Transverse colon (tissue), 4 donors: ENCODE measurements at places on chromosomes 3 and 15. TPM values are rescaled to one million over a fixed set of nuclear protein-coding genes. Genes with fewer than 3 reads are reported as not detected.
A peak's percentile ranks its signal among the peaks of the same experiment; 100 is the strongest.

The LCTL gene
- total RNA-seq, result not detected

The ANKRD63 gene
- not detected for total RNA-seq

The SYNM gene
- 98.4 TPM for total RNA-seq

The KNG1 gene
- 2.0 TPM for total RNA-seq

GRCh38 chr3:114758831-114759699 lies 388.0 kb downstream of the ZBTB20 start:
- H3K27ac ChIP-seq, result peak overlapping the region; percentile 31
- DNase-seq, result no peak
- H3K27me3 ChIP-seq, result no peaks in the 10 kb centered on the region
- no peaks in the 10 kb centered on the region for H3K36me3 ChIP-seq

DNA sequence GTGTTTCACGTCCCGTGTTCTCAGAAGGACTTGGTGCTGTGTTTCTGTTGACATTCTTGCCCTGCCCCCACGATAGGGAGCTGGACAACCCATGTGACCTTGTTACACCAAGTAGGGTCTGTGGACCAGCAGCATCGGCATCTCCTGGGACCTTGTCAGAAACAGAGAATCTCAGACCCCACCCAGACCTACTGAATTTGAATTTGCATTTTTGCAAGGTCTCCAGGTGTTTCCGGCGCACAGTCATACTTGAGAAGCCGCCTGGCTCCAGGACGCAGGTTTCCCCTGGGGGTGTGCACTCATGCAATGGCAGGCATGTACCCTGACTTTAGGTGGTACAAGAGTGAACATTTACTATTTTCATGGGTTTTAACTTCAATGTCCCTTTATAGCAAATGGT lies 117.9 kb downstream of the TLE3 start:
- no peak overlapping the region for H3K27ac ChIP-seq
- no peaks in the 10 kb centered on the region for H3K36me3 ChIP-seq
- H3K4me1 ChIP-seq, result no peaks in the 10 kb centered on the region
- peak; percentile 74 for DNase-seq

DNA sequence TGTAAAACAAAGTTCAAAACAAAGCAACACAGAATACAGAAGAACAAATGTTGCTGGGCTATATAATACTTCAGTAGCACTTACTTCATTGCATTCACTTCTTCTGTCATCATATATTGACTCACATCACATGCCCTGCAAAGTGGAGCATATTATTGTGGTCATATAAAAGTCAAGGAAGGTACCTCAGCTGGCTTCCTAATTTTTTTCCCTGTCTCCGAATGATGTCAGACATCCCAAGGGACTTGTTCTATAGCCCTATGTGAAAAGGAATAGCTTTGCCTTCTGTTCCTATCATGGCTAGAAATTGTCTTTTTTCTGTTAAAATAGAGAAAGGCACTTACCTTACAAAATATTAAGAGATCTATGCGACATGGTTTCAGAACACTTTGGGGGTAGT lies 109.4 kb downstream of the LRTM1 start:
- H3K36me3 ChIP-seq, result no peaks in the 10 kb centered on the region
- peaks cover 3% of the 10 kb centered on the region for H3K4me1 ChIP-seq
- DNase-seq, result no peak
- H3K27me3 ChIP-seq, result no peaks in the 10 kb centered on the region
- no peak overlapping the region for H3K4me3 ChIP-seq
- no peak overlapping the region for H3K27ac ChIP-seq

DNA sequence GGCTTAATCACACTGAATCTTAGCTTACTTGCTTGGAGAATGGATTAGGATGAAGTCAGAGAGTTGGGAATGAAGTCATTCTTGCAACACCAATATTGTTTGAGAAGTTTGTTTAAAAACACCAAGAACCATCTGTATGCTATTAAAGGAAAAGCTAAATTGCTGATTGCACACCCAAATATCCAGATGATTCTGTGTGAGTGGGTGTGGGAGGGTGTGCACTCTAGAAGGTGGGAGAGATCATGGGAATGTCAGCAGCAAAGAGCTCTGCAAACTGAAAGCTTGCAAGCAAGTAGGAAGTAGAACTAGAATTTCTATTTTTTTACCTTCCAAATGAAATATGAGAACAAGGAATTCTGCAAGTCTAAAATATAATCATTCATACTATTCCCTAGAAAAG lies 364.9 kb downstream of the NR2F2 start:
- DNase-seq, result no peak
- H3K36me3 ChIP-seq, result no peaks in the 10 kb centered on the region
- H3K4me1 ChIP-seq, result peaks cover 8% of the 10 kb centered on the region
- no peaks in the 10 kb centered on the region for H3K27me3 ChIP-seq
- no peak overlapping the region for H3K4me3 ChIP-seq

- H3K36me3 ChIP-seq, result peaks cover 23% of the 10 kb centered on the region
- no peak overlapping the region for H3K4me3 ChIP-seq
- H3K27ac ChIP-seq, result peak overlapping the region; percentile 76
- H3K27me3 ChIP-seq, result no peaks in the 10 kb centered on the region
- H3K4me1 ChIP-seq, result peaks cover 23% of the 10 kb centered on the region
Measured at GRCh38 chr15:101641129-101641764, 10.9 kb downstream of the TM2D3 start.

DNA sequence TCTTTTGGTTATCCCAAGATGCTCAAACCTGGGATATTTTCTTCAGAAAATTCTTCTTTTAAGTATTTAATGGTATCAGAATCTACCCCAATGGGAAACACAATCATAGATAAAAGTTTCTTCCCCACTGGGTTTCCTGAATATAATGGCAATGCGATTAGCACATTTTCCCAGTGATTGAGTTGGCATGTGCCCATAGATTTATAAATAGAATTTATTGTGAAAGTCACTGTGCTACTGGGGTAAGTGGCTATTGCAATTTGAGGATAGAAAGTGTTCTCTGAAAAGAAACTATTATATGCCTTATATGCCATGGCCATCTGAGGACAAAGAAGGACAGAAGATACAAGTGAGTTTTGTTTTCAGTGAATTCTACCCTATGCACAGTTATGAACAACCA lies 99.0 kb upstream of the RBMS3 start:
- no peak for DNase-seq
- H3K4me3 ChIP-seq, result no peak overlapping the region
- H3K27ac ChIP-seq, result no peak overlapping the region
- no peaks in the 10 kb centered on the region for H3K4me1 ChIP-seq

DNA sequence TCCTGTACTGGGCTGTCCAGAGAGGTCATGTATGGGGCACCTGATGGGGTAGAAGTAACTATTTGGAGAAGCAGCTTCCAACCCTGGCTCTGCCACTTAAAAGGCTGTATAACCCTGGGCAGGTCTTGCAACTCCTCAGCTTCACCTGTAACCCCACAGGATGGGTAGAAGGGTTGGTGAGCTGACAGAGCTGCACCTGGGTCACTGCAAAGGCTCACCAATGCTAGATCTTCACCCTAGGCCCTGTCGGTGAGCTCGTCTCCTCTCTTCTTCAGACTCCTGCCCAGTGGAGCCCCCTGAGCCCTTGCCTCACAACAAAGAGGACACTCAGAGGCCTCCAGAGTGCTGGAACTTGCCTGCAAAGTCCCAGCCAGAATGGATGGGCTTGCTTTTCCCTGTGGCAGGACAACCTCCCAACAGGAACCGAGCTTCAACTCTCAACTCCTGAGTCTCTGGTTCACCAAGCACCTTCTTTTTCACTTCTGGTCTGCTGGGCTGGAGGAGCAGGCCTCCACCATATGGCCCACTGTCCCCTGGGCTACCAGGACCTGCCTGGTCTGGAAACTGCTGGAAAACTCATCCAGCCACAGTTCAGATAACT lies 45.9 kb downstream of the XXYLT1 start:
- no peaks in the 10 kb centered on the region for H3K27me3 ChIP-seq
- H3K4me1 ChIP-seq, result no peaks in the 10 kb centered on the region
- peak overlapping the region; percentile 70 for H3K27ac ChIP-seq
- DNase-seq, result no peak
- H3K36me3 ChIP-seq, result no peaks in the 10 kb centered on the region

GRCh38 chr3:178588628-178589027 lies 52.4 kb downstream of the KCNMB2 start:
- no peaks in the 10 kb centered on the region for H3K27me3 ChIP-seq
- no peaks in the 10 kb centered on the region for H3K36me3 ChIP-seq
- H3K27ac ChIP-seq, result no peak overlapping the region
- H3K4me1 ChIP-seq, result no peaks in the 10 kb centered on the region
- no peak overlapping the region for H3K4me3 ChIP-seq

- DNase-seq, result no peak
- peaks cover 15% of the 10 kb centered on the region for H3K4me1 ChIP-seq
- H3K36me3 ChIP-seq, result no peaks in the 10 kb centered on the region
- H3K4me3 ChIP-seq, result no peak overlapping the region
- H3K27ac ChIP-seq, result no peak overlapping the region
- H3K27me3 ChIP-seq, result no peaks in the 10 kb centered on the region
Measured at GRCh38 chr3:188649521-188649920, 495.6 kb downstream of the LPP start.

- no peaks in the 10 kb centered on the region for H3K36me3 ChIP-seq
- no peaks in the 10 kb centered on the region for H3K27me3 ChIP-seq
- no peaks in the 10 kb centered on the region for H3K4me1 ChIP-seq
- DNase-seq, result no peak
Measured at GRCh38 chr3:149858911-149859310, 45.9 kb downstream of the RNF13 start.

DNA sequence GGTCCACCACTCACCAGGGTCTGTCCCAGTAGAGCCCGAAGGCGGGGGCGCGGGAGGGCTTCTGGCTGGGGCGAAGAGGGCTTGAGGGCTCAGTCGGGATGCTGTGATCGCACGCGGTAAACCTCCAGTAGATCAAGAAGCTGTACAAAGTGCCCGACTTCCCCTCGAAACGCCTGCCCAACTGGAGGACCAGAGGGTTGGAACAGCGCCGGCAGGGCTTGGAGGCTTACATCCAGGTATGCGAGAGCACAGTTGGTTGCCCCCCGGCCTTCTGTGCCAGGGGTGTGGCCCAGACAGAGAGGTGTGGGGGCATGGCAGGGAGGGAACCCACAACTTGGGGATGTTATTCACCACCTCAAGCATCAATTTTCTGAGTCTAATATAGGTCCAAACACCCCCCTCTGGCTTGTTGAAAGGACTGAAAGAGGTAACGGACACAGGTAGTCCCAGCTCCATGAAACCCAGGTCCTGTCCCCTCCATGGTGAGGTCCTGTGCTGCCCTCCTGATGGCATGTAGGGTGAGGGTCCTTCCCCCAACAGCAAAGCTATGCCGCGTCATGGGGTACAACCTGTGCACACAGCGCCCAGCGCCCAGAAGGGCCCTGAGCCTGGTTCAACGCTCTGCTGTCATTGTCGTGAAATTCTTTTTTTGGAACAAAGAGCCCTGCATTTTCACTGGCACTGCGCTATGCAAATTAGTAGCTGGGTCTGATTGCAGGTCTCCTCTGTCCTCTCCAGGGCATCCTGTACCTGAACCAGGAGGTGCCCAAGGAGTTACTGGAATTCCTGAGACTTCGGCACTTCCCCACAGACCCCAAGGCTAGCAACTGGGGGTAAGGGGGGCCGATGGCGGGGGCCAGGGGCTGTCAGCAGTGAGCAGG lies 1.2 kb downstream of the SNX22 start:
- no peak overlapping the region for H3K27ac ChIP-seq
- peaks cover 21% of the 10 kb centered on the region for H3K4me1 ChIP-seq

DNA sequence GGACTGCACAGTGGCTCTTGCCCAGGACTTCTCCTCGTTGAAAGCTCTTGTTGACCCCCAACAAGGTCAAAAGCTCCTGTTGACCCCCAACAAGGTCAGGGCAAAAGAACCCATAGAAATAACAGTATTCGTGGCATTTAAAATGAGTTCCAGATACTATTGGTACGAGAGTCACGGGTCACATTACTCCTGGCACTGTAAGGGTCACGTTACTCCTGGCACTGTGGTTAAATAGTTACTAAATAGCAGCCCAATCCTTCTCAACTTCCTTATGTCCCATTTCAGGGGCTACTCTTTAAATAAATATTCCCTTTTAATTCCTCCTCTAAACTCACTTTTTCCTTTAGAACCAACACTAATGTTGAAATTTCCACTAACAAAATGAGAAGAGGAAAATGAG lies 18.2 kb upstream of the ADCY5 start:
- DNase-seq, result no peak
- no peak overlapping the region for H3K27ac ChIP-seq
- no peaks in the 10 kb centered on the region for H3K36me3 ChIP-seq
- H3K4me1 ChIP-seq, result no peaks in the 10 kb centered on the region
- no peaks in the 10 kb centered on the region for H3K27me3 ChIP-seq

GRCh38 chr15:76711351-76711827 lies 193.8 kb downstream of the SCAPER start:
- H3K27ac ChIP-seq, result no peak overlapping the region
- no peak for DNase-seq
- H3K27me3 ChIP-seq, result no peaks in the 10 kb centered on the region
- H3K4me3 ChIP-seq, result no peak overlapping the region
- H3K36me3 ChIP-seq, result no peaks in the 10 kb centered on the region

DNA sequence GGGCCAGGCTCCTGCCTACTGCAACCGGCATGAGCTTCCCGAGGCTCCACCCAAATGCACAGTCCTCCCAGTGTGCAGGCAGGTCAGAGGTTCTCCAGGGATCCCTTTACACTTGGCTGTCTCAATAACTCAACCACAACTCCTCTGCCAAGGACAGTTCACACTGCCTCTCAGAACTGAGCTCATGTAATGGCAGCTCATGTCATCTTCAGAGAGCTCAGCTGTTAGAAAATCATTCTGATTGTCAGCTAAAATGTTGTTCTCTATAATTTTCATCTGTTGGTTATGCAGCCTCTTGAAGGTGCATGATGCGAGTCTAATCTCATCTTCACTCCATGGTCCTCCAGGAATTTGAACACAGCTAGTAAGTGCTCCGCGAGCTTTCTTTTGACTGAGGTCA lies 76.7 kb downstream of the SST start:
- H3K4me1 ChIP-seq, result no peaks in the 10 kb centered on the region
- no peak for DNase-seq
- peaks cover 2% of the 10 kb centered on the region for H3K27me3 ChIP-seq
- H3K36me3 ChIP-seq, result no peaks in the 10 kb centered on the region
- H3K27ac ChIP-seq, result no peak overlapping the region
- no peak overlapping the region for H3K4me3 ChIP-seq

GRCh38 chr3:8981296-8981695 lies 18.0 kb upstream of the RAD18 start:
- peaks cover 10% of the 10 kb centered on the region for H3K4me1 ChIP-seq
- DNase-seq, result no peak
- no peak overlapping the region for H3K27ac ChIP-seq
- H3K36me3 ChIP-seq, result no peaks in the 10 kb centered on the region

- no peak overlapping the region for H3K27ac ChIP-seq
- H3K27me3 ChIP-seq, result no peaks in the 10 kb centered on the region
- H3K4me3 ChIP-seq, result no peak overlapping the region
- peaks cover 22% of the 10 kb centered on the region for H3K4me1 ChIP-seq
Measured at GRCh38 chr15:73575636-73576247, 57.4 kb downstream of the NPTN start.

DNA sequence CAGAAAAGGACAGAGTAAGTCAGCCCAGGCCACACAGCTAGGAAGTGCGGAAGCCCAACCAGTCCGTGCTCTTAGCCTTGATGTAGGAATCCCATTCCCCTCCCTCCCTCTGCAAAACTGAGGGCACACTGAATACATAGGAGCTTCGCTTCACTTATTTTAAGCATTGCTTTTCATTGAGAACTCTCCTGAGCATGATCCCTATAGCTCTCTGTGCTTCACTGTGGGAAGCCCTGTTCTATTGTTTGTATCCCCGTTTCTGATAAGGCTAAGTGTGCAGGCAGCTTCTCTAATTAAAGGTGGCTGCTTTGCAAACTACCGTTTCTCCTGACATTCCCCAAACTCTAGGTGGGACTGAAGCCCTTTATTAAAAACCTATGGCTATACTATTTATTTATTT lies 29.9 kb downstream of the IL5RA start:
- DNase-seq, result no peak
- H3K4me3 ChIP-seq, result no peak overlapping the region
- H3K4me1 ChIP-seq, result no peaks in the 10 kb centered on the region
- no peaks in the 10 kb centered on the region for H3K36me3 ChIP-seq
- no peak overlapping the region for H3K27ac ChIP-seq
